Testis (tissue), 5 donors: ENCODE measurements at places on chromosomes 12 and 14.
A peak's percentile ranks its signal among the peaks of the same experiment; 100 is the strongest.

- no peak for DNase-seq
These were observed 256.6 kb downstream of the PRKD1 start for GRCh38 chr14:29671034-29671433.

GRCh38 chr12:58774731-58775130 is 145.6 kb downstream of the LRIG3 start:
- DNase-seq = no peak

- DNase-seq = no peak
These were observed 3.7 kb upstream of the LPCAT3 start for GRCh38 chr12:7021956-7022355.

- no peak for DNase-seq
These were observed 37.5 kb upstream of the CORO1C start for GRCh38 chr12:108768591-108769500.

- DNase-seq = peak; percentile 57
These were observed 472 bp downstream of the MBD6 start for GRCh38 chr12:57522887-57523705.

DNA sequence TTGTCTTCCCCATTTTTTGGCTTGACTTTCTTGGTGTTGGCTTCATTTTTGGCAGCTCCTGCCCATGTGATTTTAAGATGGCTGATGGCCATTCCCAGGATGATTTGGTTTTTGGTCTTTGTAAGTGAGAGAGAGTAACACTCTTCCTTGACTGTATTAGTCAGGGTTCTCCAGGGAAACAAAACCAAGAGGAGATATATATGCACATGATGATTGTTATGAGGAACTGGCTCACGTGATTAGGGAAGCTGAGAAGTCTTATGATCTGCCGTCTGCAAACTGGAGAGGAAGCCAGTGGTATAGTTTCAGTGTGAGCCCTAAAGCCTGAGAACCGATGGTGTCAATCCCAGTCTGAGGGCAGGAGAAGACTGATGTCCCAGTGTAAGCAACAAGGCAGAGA is 146.6 kb downstream of the NRXN3 start:
- no peak for DNase-seq

DNA sequence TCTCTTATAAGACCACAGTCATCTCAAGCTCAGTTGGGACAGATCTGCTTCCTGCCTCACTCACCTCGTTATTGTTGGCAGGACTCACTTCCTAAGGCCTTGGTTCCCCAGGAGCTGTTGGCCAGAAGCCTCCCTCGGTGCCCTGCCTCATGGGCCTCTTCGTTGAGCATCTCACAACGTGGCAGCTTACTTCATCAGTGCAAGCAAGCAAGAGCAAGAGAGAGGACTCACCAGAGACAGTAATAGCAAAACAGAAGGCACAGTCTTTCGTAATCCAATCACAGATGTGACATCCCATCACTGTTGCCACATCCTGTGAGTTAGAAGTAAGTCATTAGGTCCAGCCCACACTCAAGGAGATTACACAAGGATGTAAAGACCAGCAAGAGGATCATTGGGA is 5.1 kb upstream of the NUMB start:
- no peak for DNase-seq

GRCh38 chr12:109981311-109981710 is 14.9 kb downstream of the GIT2 start:
- DNase-seq = no peak

DNA sequence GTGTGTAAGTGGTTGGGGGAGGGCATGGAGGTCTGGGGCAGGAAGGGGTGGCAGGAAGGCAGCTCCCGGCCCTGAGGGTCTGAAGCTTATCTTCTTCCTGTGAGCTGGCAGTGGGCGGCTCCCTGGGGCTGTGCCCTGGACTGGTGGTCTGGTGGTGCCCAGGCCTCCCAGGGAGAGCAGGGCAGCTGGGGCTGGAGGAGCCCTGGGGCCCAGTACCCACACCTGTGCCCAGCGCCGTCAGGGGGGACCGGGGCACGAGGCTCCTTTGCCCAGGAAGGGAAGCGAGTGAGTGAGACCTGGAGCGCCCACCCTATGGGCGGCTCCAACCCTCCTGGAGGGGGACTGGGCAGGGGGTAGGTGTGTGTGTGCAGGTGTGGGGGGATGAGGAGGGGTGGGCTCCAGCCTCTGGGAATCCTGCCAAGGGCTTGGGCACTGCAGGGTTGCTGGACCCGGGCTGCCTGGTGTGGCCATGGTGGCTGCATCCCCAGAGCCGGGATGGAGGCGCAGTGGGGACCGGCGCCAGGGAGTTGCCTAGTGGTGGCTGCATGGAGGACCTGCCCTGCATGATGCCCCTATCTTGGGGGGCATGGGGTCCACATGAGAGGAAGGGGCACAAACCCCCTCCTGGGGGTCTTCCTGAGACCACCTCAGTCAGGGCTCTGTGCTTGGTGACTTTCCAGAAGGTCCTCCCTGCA is 353.6 kb downstream of the TMEM121 start:
- DNase-seq = no peak

DNA sequence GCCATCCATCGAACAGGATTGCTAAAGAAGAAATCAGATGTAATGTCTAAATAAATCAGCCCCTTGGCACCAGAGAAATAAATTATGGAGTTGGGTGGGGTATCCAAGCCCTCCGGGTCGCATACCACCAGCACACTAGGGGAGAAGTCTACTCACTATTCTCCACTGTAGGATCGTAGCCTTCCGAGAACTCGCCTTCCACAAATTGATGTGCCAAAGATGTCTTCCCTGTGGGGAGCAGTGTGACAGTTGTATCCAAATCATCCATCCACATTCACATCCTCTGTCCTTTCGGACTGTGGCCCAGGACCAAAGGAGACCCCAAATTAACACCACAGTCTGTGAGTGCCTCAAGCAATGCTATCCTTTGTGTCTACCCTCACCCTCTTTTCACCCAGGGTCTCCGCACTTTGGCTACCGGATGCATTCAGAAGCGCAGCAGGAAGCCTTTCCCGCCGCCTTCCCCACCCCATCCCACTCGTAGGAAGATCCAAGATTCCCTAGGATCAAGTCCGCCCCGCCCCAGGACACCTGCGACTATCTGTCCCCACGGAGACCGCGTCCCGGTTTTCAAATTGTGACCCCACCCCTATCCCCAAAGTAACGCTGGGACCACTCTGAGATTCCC is 786 bp downstream of the RHEBL1 start:
- no peak for DNase-seq

- no peak for DNase-seq
These were observed 157.7 kb upstream of the KITLG start for GRCh38 chr12:88737838-88738472.

DNA sequence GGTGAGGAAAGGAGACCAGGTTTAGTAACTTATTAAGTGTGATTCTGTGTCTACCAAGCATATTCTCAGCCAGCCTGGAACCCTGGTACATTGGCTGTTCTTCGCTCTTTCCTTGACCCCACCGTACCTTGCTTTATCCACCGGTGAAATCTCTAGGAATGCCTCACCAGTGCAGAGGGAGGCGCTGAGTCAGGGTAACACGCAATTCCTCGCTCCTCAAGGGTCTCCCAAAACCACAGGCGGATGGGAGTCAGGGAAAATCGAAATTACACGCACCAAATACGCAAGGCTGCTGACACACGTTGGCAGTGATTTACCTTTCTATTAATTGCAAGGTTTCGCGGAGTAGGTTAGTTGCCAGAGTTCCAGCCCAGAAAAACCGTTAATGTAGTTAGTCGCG is 845 bp downstream of the L3HYPDH start:
- no peak for DNase-seq
